ENCODE measurements at places on chromosomes 2 and 18. TPM values are rescaled to one million over a fixed set of nuclear protein-coding genes. Genes with fewer than 3 reads are reported as not detected.

- H3K27ac ChIP-seq = no peak overlapping the region
- H3K4me1 ChIP-seq = no peaks in the 10 kb centered on the region
- no peaks in the 10 kb centered on the region for H3K36me3 ChIP-seq
Observed at GRCh38 chr2:176544557-176544956, 275.3 kb downstream of the MTX2 start.

The DSG1 gene
- not detected for total RNA-seq

GRCh38 chr18:63850020-63850419, 37.5 kb upstream of the SERPINB2 start:
- no peaks in the 10 kb centered on the region for H3K4me1 ChIP-seq
- no peaks in the 10 kb centered on the region for H3K27me3 ChIP-seq
- peak; percentile 78 for DNase-seq
- H3K36me3 ChIP-seq = no peaks in the 10 kb centered on the region

- no peaks in the 10 kb centered on the region for H3K36me3 ChIP-seq
- no peak overlapping the region for H3K4me3 ChIP-seq
- no peak overlapping the region for H3K27ac ChIP-seq
- DNase-seq = no peak
- no peaks in the 10 kb centered on the region for H3K27me3 ChIP-seq
Observed at GRCh38 chr2:232139786-232140562, 178.5 kb downstream of the DIS3L2 start.

- H3K4me1 ChIP-seq = no peaks in the 10 kb centered on the region
- no peak overlapping the region for H3K4me3 ChIP-seq
- no peak for DNase-seq
- no peaks in the 10 kb centered on the region for H3K27me3 ChIP-seq
- H3K36me3 ChIP-seq = peaks cover 62% of the 10 kb centered on the region
- no peak overlapping the region for H3K27ac ChIP-seq
Observed at GRCh38 chr2:10647441-10647840, 42.3 kb downstream of the NOL10 start.

GRCh38 chr18:13112982-13113381, 105.6 kb upstream of the LDLRAD4 start:
- peak; percentile 94 for DNase-seq
- no peak overlapping the region for H3K4me3 ChIP-seq
- H3K4me1 ChIP-seq = peaks cover 10% of the 10 kb centered on the region

DNA sequence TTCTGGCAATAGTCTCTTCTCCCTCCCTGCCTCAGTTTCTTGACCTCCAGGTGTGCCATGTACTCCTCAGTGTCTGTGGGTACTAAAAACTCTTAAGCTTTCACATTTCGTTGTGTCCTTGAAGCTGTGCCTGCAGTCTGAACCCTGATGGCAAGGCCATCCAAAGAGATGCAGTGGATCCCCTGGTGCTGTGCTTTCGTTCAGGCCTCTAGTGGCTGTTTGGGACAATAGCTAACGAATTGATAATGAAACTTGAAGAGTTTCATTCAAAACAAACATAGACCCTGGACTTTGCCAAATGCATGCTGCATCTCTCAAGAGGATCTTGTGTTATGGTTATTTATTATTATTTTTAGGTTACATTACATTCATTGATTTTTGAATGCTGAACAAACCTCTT, 523.1 kb upstream of the FSIP2 start:
- no peak overlapping the region for H3K27ac ChIP-seq
- no peak overlapping the region for H3K4me3 ChIP-seq
- DNase-seq = peak; percentile 59
- H3K27me3 ChIP-seq = no peaks in the 10 kb centered on the region

GRCh38 chr2:240834377-240834975, 14.5 kb upstream of the KIF1A start:
- no peak for DNase-seq
- H3K27ac ChIP-seq = no peak overlapping the region
- peaks cover 38% of the 10 kb centered on the region for H3K27me3 ChIP-seq
- no peaks in the 10 kb centered on the region for H3K36me3 ChIP-seq

The ANKRD36 gene
- 26.8 TPM for total RNA-seq

GRCh38 chr2:102839668-102840388, 78.0 kb downstream of the TMEM182 start:
- H3K27ac ChIP-seq = no peak overlapping the region
- no peaks in the 10 kb centered on the region for H3K4me1 ChIP-seq
- H3K27me3 ChIP-seq = no peaks in the 10 kb centered on the region
- H3K4me3 ChIP-seq = no peak overlapping the region
- DNase-seq = peak; percentile 83

The CD226 gene
- 0.32 TPM for total RNA-seq

DNA sequence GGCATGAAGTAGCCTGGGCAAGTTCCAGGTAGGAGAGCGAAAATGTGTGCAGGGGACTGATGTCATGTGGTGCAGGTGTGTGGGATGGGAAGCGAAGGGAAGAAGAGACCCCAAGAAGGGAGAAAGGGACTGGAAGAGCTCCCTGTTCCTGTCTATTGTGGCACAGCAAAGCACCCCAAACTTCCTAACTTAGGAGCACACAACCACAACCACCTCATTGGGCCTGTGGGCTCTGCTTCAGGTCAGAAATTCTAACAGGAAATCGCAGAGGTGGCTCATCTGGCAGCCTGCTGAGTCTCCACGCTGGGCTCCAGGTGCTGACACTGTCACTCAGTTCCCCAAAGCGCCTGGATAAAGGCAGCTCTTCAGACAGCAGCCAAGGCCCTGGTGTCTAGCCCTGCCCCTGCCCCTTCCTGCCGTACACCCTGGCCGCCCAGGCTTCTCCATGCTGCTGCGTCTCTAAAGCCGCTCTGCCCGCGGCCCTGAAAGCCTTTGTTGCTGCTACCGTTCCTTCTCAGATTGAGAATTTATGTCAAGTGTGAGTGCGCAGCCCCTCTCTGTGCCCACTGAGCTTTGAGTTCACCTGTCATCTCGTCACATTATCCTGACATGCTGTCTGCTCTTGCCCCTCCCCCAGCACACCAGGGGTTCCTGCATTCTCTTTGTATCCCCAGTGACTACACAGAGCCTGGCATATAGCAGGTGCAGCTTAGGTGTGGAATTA, 140.2 kb upstream of the BCL2L11 start:
- peak; percentile 62 for DNase-seq
- H3K36me3 ChIP-seq = no peaks in the 10 kb centered on the region
- H3K27me3 ChIP-seq = no peaks in the 10 kb centered on the region
- no peaks in the 10 kb centered on the region for H3K4me1 ChIP-seq
- H3K4me3 ChIP-seq = no peak overlapping the region

GRCh38 chr2:20093263-20094141, 42.1 kb upstream of the LAPTM4A start:
- no peak overlapping the region for H3K27ac ChIP-seq
- peaks cover 7% of the 10 kb centered on the region for H3K4me1 ChIP-seq
- no peak overlapping the region for H3K4me3 ChIP-seq
- peak; percentile 91 for DNase-seq
- no peaks in the 10 kb centered on the region for H3K36me3 ChIP-seq

The SAG gene
- total RNA-seq = not detected

DNA sequence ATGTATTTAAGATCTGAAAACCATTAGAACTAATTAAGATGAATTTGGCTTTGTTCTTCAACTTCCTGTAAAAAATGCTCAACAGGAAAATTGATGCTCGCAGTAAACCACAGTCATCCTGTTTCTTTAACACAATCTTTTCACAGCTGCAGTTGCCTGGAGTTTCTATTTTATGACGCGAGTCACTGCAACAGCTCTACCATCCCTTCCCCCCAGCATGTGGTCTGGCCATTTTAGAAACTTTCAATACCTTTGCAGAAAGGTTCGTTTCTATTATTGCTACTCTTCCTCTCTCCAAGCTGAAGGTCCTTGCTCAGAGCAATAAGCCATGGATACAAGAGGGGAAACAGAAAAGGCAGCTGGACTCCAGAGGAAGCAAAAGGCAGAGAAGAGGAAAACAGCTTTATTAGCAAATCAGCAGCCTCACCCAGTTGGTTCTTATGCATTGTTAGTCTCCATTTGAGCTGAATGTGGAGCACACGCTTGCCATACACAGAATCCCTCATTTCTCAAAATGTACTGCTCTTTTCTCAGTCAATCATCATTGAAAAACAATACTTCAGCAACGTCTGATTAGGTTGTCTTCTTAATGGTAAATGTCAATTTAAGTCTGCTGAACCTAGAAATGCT, 3.9 kb downstream of the WIPF1 start:
- peaks cover 3% of the 10 kb centered on the region for H3K4me1 ChIP-seq
- no peak for DNase-seq
- peak overlapping the region; percentile 53 for H3K27ac ChIP-seq
- H3K36me3 ChIP-seq = no peaks in the 10 kb centered on the region

GRCh38 chr2:108079736-108080135, 93.4 kb downstream of the SLC5A7 start:
- H3K27ac ChIP-seq = no peak overlapping the region
- H3K4me3 ChIP-seq = no peak overlapping the region

DNA sequence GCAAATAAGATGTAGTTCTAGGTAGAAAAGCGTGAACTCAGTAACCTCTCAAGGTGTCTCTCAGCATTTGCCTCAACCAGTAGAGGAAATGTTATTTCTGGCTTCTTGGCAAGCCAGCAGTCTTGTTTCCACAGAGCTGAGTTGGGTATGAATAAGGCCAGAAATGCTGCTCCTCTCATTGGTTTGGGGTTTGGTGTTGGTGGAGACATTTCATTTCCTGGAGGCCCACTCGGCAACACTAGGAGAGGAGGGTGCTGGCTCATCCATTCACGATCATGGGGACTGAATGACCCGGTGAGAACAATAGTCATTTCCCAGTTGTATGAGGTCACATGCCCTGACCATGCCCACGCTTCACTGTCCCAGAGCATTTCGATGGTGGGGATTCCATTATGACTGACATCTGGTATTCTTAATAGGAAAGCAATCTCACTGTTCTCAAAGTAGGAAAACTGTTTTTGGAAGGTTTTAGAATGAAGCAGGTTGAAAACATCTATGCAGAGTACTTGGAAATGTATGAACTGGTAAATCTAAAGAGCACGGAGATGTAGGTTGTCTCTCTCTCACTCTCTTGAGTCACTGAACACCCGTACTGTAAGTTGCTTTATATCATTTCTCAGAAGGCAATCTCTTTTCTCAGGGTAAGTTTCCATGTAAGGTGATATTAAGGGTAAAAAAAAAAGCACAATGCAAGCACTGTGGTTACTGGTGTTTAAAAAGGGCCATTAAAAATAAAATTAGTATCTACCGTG, 37.1 kb upstream of the CTLA4 start:
- no peak for DNase-seq
- no peak overlapping the region for H3K27ac ChIP-seq
- H3K27me3 ChIP-seq = no peaks in the 10 kb centered on the region
- H3K36me3 ChIP-seq = no peaks in the 10 kb centered on the region

- H3K36me3 ChIP-seq = peaks cover 15% of the 10 kb centered on the region
- no peaks in the 10 kb centered on the region for H3K27me3 ChIP-seq
- H3K4me1 ChIP-seq = peaks cover 3% of the 10 kb centered on the region
- H3K4me3 ChIP-seq = peak overlapping the region; percentile 78
Observed at GRCh38 chr2:74146929-74147726, 584 bp downstream of the BOLA3 start.

The ATP8B1 gene
- 0.74 TPM for total RNA-seq

Measured in endodermal cell (in vitro differentiated cells).